Neural crest cell (in vitro differentiated cells): ENCODE measurements at places on chromosomes 1 and 21. TPM values are rescaled to one million over a fixed set of nuclear protein-coding genes. Genes with fewer than 3 reads are reported as not detected.

Gene SPATA17
- total RNA-seq, result 1.7 and 2.5 TPM in 2 replicates

Gene S100A2
- total RNA-seq, result not detected in 2 replicates

Gene UBL4B
- total RNA-seq, result not detected in 2 replicates

Gene SERPINC1
- total RNA-seq, result 0.18 TPM in 1 of 2 replicates, not detected in the other

DNA sequence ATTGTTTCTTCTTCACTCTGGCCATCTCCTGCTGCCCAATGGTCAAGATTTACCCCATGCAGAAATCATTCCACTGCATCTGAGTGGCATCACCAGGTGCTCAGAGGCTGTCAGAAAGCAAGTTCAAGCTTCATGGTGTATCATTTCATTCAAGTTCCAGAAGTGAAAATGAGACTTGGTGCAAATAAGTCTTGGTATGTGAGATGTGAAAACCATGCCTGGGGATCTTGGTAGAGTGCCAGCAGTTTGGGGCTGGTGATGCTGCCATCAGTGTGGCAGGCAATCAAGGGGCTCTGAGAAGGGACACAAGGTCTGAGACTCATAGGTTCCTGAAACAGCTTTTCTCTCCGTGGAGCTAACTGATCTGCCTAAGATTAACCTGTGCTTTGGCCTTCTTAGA lies 52.0 kb downstream of the CD2 start:
- no peaks in the 10 kb centered on the region for H3K27me3 ChIP-seq
- DNase-seq, result no peak
- H3K4me3 ChIP-seq, result no peak overlapping the region
- H3K36me3 ChIP-seq, result no peaks in the 10 kb centered on the region
- H3K4me1 ChIP-seq, result peaks cover 27% of the 10 kb centered on the region

GRCh38 chr1:212641956-212642355 lies 33.4 kb downstream of the ATF3 start:
- no peaks in the 10 kb centered on the region for H3K36me3 ChIP-seq
- H3K4me1 ChIP-seq, result peaks cover 8% of the 10 kb centered on the region
- no peak overlapping the region for H3K4me3 ChIP-seq
- no peak overlapping the region for H3K27ac ChIP-seq
- DNase-seq, result no peak
- H3K27me3 ChIP-seq, result peaks cover 5% of the 10 kb centered on the region

- peaks cover 38% of the 10 kb centered on the region for H3K4me1 ChIP-seq
- no peaks in the 10 kb centered on the region for H3K27me3 ChIP-seq
- no peaks in the 10 kb centered on the region for H3K36me3 ChIP-seq
- DNase-seq, result no peak
These were observed 55.8 kb downstream of the SSBP3 start for GRCh38 chr1:54350360-54350759.

GRCh38 chr1:196680107-196680506 lies 28.3 kb downstream of the CFH start:
- H3K36me3 ChIP-seq, result no peaks in the 10 kb centered on the region
- no peaks in the 10 kb centered on the region for H3K27me3 ChIP-seq
- H3K4me1 ChIP-seq, result no peaks in the 10 kb centered on the region
- DNase-seq, result no peak

- H3K27ac ChIP-seq, result no peak overlapping the region
- no peak for DNase-seq
- H3K4me3 ChIP-seq, result no peak overlapping the region
- H3K27me3 ChIP-seq, result peaks cover 43% of the 10 kb centered on the region
- no peaks in the 10 kb centered on the region for H3K4me1 ChIP-seq
These were observed 406.1 kb downstream of the PRDM2 start for GRCh38 chr1:14106126-14106525.

DNA sequence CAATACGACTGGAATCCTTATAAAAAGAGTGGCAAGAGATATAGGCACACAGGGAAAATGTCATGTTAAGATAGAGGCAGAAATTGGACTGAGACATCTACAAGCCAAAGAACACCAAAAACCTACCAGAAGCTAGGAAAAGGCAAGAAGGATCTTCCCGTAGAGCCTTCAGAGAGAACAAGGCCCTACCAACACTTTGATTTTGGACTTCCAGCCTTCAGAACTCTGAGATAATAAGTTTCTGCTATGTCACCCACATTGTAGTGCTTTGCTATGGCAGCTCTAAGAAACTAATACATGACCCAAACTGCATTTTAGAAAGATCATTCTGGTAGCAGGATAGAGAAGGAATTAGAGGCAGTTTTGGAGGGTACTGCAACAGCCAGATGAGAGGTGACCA lies 24.1 kb upstream of the MUTYH start:
- H3K27me3 ChIP-seq, result no peaks in the 10 kb centered on the region
- H3K27ac ChIP-seq, result no peak overlapping the region

- H3K27ac ChIP-seq, result peak overlapping the region; percentile 100
- peak; percentile 42 for DNase-seq
- H3K4me1 ChIP-seq, result peaks cover 47% of the 10 kb centered on the region
- peak overlapping the region; percentile 100 for H3K4me3 ChIP-seq
These were observed 757 bp upstream of the NRIP1 start for GRCh38 chr21:15065392-15066122.

- no peak for DNase-seq
- H3K27me3 ChIP-seq, result no peaks in the 10 kb centered on the region
- no peak overlapping the region for H3K27ac ChIP-seq
These were observed 1.8 kb upstream of the KIAA2013 start for GRCh38 chr1:11927866-11928592.

DNA sequence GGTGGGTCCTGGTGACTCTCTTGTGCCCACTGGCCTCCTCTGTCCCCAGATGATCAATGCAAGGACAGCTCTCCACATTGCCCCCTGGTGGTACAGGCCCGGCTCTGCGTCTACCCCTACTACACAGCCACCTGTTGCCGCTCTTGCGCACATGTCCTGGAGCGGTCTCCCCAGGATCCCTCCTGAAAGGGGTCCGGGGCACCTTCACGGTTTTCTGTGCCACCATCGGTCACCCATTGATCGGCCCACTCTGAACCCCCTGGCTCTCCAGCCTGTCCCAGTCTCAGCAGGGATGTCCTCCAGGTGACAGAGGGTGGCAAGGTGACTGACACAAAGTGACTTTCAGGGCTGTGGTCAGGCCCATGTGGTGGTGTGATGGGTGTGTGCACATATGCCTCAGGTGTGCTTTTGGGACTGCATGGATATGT lies 10.8 kb downstream of the ADAMTSL4 start:
- no peaks in the 10 kb centered on the region for H3K36me3 ChIP-seq
- H3K4me3 ChIP-seq, result peak overlapping the region; percentile 67
- no peak overlapping the region for H3K27ac ChIP-seq
- DNase-seq, result peak; percentile 85
- H3K4me1 ChIP-seq, result peaks cover 52% of the 10 kb centered on the region

DNA sequence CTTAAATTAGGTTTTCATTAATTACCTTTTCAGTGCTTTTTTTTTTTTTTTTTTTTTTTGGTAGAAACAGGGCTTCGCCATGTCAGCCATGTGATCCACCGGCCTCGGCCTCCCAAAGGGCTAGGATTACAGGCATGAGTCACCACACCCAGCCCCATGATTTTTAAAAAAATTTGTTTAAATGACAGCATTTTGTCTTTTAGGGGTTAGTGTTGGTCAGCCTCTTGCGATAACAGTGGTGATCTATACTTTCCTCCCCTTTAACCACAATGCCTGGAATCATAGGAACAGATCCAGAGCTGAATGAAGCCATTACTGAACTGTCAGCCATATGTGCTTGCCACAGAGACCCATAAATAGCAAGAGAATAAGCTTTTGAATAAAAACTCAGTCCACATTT lies 73.9 kb downstream of the CACHD1 start:
- no peak overlapping the region for H3K27ac ChIP-seq
- no peaks in the 10 kb centered on the region for H3K36me3 ChIP-seq
- H3K4me3 ChIP-seq, result no peak overlapping the region
- no peaks in the 10 kb centered on the region for H3K27me3 ChIP-seq

DNA sequence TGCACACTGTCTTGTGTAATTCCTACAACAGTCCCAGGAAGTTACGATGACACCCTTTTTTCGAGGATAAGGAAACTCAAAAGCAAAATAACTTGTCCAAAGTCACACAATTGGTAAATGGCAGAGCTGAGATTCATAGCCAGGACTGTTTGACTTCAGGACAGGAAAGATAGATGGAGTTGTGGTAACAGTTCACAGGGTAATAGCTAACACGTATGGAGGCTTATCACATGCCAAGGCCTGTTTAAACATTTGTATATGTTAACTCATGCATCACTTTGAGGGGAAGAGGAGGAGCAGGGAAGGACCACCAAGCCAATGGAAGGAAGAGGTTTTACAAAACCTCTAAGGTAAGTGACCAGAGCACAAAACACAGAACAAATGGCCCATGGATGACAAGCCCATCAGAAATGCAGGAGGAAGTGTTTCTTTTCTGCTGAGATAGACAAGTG lies 2.8 kb downstream of the DHCR24 start:
- peaks cover 29% of the 10 kb centered on the region for H3K36me3 ChIP-seq
- H3K4me3 ChIP-seq, result peak overlapping the region; percentile 97
- no peaks in the 10 kb centered on the region for H3K27me3 ChIP-seq
- no peak overlapping the region for H3K27ac ChIP-seq

- no peak for DNase-seq
- H3K4me3 ChIP-seq, result no peak overlapping the region
- H3K4me1 ChIP-seq, result peaks cover 27% of the 10 kb centered on the region
These were observed 231.3 kb upstream of the PLXNA2 start for GRCh38 chr1:208475449-208475848.

- H3K27me3 ChIP-seq, result no peaks in the 10 kb centered on the region
- no peak for DNase-seq
- H3K4me1 ChIP-seq, result peaks cover 78% of the 10 kb centered on the region
- no peaks in the 10 kb centered on the region for H3K36me3 ChIP-seq
These were observed 42.6 kb downstream of the AHDC1 start for GRCh38 chr1:27561124-27561899.
